ENCODE measurements at places on chromosomes 11 and 22.

- DNase-seq, result no peak
Measured at GRCh38 chr22:25661073-25661472, 80.9 kb upstream of the MYO18B start.

DNA sequence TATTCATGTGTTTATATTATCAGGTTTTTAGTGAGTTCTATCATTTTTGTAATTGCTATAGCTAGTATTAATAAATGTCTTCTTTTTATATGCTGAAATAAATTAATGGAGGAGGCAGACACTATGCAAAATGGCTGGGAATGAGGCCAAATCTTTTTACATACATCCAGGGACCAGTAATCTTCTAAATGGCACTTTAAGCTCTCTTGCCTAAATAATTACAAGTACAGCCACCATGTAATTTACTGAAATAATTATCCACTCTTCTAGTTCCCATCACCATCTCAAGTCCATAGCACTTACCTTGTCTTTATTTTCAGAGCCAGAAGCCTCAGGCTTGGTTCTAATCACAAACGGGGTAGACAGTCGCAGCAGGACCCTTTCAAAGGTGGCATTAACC, 79.1 kb downstream of the GUCY1A2 start:
- no peak for DNase-seq

DNA sequence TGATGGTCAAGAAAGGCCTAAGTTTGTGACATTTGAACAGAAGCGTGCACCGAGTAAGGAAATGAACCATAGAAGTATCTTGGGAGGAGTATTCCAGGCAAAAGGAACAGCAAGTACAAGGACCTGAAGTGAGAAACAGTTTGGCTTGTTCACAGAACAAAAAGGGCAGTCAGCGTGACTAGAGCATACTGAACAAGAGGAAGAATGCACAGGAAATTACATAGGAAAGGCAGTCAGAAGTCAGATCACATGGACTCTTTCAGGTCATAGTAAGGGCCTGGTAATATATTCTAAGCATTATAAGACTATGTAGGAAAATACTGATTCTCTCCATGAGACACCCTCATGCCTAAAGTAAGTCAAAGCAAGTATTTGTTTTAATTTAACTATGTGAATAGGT, 52.3 kb upstream of the GAB2 start:
- no peak for DNase-seq

- peak; percentile 65 for DNase-seq
Measured at GRCh38 chr11:130070109-130070845, 583 bp downstream of the APLP2 start.

GRCh38 chr11:94100253-94100652, 28.4 kb upstream of the PANX1 start:
- no peak for DNase-seq

DNA sequence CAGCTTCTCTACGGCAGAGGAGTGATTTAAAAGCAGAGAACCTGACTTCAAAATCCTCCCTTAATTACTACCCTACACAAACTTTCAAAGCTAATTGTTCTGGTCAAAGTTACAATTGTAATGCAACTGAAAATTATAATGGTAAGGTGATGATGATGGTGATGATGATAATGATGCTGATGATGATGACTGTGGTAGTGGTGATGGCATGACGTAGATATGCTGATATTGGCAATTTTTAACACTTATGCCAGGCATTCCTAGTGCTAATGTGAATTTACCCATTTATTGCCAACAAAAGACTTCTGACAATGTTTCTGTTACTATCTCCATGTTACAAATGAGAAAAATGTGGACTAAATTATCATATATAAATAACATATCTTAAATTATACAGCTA, 1831.1 kb downstream of the LRRC4C start:
- no peak for DNase-seq

DNA sequence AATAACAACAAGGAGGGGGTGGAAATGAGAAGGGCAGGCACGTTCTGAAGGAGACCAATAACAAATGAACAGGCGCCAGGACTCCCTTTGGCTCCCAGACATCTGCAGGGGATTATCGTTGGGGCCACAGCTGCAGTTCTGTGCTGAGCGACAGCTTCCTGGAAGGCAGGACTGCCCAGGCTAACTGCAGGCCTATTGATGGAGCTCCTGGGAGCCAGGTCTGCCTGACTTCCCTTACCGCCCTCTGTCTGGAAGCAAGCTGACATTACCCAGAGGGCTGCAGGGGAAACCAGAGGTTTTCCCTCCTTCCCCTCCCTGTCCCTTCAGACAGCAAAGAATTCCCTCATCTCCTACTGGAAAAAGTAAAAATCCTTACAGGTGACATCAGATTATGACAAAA, 5.0 kb downstream of the DRD2 start:
- DNase-seq, result no peak

Data from activated naive CD4-positive, alpha-beta T cell treated with anti-CD3 and anti-CD28 coated beads, Interleukin-2, amount 10 ng/mL, durations not matched to agents 7 days and 5 days (primary cell).